B cell (primary cell): ENCODE measurements at places on chromosomes 2 and 18.

DNA sequence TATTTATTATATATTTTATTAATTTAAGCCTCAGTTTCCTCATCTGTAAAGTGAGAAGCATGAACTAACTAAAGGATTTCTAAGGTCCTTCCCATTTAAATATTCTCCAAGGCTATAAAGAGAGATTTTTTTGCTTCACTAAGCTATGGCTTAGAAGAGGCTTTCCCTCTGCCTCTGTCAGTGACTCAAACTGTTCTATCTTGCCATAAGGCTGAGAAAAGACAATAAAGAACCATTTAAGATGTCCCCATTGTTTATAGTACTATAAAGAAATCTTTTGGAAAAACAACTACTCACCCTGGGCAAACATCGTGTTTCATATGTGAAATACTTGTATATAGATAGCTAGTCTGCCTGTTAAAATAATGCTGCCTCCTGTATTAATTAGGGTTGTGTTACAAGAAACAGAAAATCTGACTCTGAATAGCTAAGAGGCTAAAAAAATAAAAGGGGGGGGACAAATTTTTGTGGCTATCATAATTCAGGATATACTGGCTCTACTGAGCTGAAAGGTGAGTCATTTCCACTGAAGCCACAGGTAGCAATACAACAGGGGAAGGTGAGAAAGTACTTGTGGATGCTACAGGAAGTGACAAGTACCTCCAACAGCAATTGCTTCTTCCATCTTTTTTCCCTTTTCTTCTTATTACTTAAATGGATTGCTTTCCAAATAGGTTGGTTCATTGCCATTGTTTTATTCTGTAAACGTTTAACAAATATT lies 25.4 kb downstream of the EPHA4 start:
- DNase-seq = no peak

DNA sequence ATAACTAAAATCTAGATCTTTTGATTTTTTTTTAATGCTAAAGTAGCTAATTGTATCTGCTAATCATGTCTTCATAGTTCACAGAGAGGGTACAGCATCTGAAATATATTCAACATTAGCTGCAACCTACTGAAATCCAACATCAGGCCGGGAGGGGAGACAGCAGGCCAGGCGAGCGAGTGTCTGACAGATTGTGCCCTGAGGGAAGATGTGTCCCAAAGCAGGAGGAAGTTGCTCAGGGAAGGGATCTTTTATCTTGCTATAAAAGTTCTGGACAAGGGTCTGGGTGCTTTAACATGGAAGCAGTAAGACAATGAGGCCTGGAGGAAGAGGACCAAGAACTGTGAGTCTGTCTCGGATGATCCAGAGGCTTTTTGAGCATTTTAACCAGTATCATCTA lies 274.1 kb downstream of the AFF3 start:
- DNase-seq = no peak

GRCh38 chr2:64923385-64923710 lies 65.9 kb upstream of the SLC1A4 start:
- DNase-seq = no peak

DNA sequence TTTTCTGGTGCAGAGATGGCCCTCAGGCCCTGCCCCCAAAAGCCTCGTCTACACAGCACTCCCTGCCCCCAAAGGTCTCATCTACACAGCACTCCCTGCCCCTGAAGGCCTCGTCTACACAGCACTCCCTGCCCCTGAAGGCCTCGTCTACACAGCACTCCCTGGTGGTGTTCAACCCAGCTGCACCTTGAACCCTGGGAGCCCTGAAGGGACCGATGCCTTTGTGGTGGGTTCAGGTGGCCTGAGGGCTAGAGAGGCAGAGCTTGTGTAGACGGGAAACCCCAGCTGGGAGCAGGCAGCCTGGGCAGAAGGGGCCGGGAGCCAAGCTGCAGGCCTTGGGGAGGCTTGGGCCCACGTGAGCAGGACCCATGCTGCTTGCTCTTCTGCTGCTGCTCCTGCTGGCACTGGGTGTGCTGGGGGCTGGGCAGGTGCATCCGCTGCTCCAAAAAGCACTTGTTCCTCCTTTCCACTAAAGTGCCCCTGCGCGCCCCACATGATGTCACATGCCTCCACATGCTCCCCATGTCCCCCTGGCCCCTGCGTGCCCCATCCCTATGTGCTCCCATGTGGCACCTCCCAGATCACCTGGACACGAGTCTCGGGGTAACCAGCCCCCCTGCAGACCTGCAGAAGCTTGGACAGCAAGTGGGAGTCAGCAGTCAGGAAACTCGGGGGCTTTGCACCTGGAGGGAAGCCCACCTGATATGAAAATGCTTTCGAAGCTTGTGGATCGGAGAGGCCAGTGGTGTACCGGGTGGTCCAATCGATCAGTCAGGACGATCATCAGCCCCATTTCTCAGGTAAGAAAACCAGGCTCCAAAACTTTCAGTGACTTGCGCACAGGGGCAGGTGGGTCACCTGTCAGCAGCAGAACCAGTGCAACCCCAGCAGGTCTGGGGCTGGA lies 94.9 kb upstream of the CTDP1 start:
- DNase-seq = no peak

DNA sequence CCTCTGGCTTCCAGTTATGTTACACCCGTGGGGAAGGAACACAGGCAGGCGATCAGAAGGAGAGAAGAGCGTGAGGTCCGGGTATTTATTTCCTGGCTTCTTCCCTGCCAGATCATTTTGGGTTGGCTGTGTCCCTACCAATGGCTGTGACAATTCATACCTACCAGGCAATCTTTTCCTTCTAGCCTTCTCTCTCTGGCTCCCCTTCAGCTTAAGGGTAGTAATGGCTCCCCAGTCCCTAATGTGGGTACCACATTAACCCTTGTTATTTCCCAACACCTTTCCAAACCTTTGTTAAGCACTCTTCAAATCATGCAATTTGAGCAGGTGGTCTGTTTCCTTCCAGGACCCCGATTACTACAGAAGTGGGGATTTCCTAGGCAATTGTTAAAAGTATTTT lies 78.8 kb upstream of the LYPD6B start:
- DNase-seq = no peak

DNA sequence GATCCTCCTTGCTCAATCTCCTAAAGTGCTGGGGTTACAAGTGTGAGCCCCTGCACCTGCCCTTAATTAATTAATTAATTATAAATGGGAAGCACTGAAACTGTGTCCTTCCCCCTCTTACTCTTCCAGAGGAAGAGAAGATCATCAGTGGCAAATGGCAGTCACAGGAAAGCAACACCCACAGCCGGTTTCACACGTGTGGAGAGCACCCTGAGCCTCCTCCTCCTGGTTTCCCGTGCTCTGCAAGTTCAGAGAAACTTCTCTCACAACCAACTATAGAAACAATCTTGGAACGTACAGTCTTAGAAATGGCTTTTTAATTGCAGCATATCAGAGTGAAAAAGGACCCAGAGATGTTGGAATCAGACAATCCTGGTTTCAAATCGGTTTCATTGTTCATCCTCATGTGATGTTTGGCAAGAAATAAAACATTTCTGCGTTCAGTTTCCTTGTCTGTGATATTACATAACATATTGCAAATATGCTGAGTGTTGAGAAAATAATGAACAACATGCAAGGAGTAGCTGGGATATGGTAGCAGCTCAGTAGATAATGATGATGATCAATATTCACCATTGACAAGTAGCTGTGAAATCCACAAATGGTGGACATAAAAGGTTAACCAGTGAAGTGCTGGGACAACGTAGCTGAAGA lies 141.0 kb upstream of the KCTD1 start:
- DNase-seq = no peak

DNA sequence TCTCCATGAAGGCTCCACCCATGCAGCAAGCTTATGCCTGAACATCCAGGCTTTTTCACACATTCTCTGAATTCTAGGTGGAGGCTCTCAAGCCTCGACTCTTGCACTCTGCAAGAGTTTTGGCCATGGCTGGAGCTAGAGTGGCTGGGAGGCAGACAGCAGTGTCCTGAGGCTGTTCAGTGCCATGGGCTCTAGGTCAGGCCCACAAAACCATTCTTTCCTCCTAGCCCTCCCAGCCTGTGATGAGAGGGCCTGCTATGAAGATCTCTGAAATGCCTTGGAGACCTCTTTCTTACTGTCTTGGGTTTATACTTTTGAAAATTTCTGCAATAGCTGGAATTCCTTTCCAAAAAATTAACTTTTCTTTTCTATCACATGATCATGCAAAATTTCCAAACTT lies 210.7 kb downstream of the RND3 start:
- DNase-seq = no peak

- no peak for DNase-seq
Measured at GRCh38 chr2:104654811-104655210, 199.1 kb upstream of the POU3F3 start.

GRCh38 chr2:105798595-105798994 lies 53.9 kb downstream of the NCK2 start:
- peak; percentile 76 for DNase-seq

DNA sequence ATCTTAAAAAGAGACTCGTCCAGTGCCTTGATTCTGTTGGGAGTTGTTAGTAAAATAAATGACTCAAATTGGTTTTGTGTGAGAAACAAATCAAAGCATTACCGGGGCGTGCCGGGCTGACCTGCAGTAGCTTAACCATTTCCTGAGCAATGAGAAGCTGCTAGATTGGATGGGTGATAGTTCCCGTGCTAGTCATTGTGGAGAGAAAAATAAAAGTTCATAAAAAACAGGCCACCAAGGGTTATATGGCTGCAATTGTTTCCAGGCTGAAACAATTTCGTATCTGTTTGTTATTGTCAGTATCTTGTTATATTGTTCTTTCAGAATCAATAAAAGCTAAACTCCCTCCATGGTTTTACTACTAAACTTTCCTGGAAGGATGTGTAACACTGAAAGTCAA lies 314.4 kb downstream of the MTX2 start:
- DNase-seq = no peak

DNA sequence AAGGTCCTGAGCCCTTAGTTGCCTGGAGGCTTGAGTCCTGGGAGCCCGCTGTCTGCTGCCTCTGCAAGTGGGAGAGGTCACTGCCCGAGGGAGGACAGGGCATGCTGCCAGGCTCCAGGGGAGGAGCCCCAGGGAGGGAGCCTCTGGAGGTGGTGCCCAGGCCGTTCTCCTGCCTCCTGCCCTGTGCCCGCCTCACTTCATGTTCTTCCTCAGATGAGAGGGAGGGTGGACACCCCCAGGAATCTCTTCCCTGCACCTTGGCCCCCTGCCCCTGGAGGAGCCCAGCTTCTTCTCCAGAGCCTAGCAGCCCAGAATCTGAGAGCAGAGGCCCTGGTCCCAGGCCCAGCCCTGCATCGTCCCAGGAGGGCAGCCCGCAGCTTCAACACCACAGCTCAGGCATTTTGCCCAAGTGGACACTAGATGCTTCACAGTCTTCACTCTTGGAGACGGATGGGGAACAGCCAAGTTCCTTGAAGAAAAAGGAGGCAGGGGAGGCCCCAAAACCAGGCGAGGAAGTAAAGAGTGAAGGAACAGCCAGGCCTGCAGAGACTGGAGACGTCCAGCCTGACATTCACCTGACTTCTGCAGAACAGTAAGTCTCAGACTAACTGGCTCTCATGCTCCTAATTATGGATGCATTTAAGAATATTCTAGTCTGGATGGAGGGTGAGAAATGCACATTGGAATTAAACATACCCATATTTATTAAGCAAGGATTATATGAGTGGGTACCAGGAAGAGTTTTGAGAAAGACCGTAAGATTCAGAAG lies 12.1 kb downstream of the PSD4 start:
- no peak for DNase-seq

DNA sequence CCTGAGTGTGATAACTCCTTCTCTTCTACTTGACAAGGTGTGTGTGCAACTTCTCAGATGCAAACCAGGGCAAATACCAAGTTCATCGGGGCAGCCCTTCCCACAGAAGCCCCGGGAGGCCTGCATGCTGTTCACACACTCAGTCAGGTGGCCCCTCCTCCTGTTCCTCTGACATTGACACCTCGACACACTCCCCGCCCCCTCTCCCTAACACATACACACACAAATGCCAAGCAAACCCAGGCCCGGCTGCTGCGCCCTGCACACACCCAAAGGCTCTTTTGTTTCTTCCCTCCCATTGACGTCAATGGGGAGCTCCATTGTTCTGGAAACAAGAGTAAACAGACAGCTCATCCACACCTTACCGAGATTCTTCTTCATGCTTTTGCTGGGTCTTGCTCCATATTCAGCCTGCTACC lies 1.7 kb upstream of the PER2 start:
- no peak for DNase-seq

GRCh38 chr2:230694241-230694640 lies 18.4 kb upstream of the CAB39 start:
- DNase-seq = no peak

- DNase-seq = no peak
Measured at GRCh38 chr2:67566285-67566684, 169.2 kb downstream of the ETAA1 start.

DNA sequence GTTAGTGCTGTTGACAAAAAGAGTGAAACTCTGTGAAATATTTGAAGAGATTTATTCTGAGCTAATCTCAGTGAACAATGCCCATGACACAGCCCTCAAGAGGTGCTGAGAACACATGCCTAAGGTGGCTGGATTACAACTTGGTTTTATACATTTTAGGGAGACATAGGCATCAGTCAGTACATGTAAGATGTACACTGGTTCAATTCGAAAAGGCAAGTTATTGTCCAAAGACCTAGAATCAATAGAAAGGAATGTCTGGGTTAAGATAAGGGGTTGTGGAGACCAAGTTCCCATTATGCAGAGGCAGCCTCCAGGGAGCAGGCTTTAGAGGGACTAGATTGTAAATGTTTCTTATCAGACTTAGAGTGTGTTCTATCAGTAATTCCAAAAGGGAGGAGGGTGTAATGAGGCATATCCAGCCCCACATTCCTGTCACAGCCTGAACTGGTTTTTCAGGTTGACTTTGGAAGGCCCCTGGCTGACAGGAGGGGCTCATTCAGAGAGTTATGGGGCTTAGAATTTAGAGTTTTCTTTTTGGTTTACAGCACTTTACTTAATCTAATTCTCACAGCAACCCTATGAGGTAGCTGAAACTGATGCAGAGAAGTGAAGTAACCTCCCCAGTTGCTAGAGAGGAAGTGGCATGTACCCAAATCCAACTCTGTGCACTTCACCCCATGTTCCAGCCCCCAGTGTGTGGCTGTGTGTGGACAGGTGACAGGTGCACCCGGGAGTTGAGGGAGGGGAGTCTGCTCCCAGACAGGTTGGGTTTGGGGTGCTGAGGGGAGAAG lies 28.3 kb upstream of the ASAP2 start:
- DNase-seq = no peak

- no peak for DNase-seq
Measured at GRCh38 chr2:148161909-148162435, 141.1 kb downstream of the MBD5 start.

- DNase-seq = no peak
Measured at GRCh38 chr18:68604256-68604655, 110.7 kb downstream of the TMX3 start.

GRCh38 chr2:214807653-214808052 lies 1.8 kb downstream of the BARD1 start:
- DNase-seq = peak; percentile 12
